ENCODE measurements at places on chromosomes 7 and 10. TPM values are rescaled to one million over a fixed set of nuclear protein-coding genes. Genes with fewer than 3 reads are reported as not detected.
A peak's percentile ranks its signal among the peaks of the same experiment; 100 is the strongest.

DNA sequence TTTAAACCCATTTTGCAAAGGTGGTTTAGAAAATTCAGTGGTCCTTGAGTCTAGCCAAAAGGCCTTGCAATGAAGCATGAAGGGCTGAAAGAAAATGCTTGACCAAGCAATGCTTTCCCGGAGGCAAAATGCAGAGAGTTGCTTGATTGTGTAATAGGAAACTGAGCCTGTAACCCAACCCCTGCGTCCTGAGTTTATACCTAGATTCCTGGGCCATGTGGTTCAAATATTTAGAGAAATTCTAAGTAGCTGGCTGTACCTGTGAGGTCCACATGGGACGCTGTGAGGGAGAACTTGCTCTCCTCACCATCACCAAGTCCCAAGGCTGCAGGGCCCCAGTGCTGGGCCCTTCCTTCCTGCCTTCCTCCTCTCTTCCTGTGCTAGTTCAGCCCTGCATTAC is 45.7 kb downstream of the CXCL12 start:
- H3K27ac ChIP-seq = no peak overlapping the region
- H3K4me3 ChIP-seq = no peak overlapping the region
- no peaks in the 10 kb centered on the region for H3K4me1 ChIP-seq
- H3K36me3 ChIP-seq = no peaks in the 10 kb centered on the region
- H3K27me3 ChIP-seq = peaks cover 3% of the 10 kb centered on the region

DNA sequence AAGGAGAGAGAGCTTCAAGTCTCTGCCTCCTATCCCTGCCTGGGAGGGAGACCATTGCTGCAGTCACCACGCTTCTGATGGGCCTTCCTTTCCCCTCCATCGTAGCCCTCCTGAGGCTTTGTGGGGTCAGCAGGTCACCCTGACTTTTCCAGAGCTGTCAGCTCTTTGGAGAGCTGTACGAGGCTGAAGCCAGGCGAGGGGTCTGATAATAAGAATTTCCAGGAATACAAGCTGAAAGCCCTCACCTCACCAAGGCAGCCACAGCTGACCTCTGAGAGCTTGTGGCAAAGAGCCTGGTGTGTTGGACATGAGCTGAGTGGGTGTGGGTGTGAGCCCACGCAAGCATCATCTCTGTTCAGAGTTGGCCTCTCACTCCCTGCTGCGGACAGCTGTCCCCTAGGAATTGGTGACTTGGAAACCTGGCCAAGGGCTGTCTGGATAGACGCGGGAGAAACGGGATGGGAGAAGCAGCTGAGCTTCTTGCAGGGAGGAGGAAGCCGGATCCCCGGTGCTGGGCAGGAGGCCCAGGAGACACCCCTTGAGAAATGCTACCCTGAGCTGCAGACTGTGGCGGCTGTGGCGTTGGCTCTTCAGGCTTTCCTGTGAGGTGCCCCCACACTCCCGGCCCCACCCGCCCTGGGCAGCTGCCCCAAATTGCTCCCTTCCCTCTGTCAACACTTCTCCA is 122.1 kb upstream of the BTBD16 start:
- H3K4me1 ChIP-seq = no peaks in the 10 kb centered on the region
- no peak for DNase-seq
- H3K36me3 ChIP-seq = no peaks in the 10 kb centered on the region

- H3K4me1 ChIP-seq = no peaks in the 10 kb centered on the region
- no peak overlapping the region for H3K4me3 ChIP-seq
- peaks cover 11% of the 10 kb centered on the region for H3K27me3 ChIP-seq
- DNase-seq = no peak
- no peaks in the 10 kb centered on the region for H3K36me3 ChIP-seq
These were observed 221.7 kb upstream of the LYZL1 start for GRCh38 chr10:29067161-29067560.

GRCh38 chr7:27079234-27079975 is 16.4 kb downstream of the HOXA1 start:
- H3K27ac ChIP-seq = no peak overlapping the region
- peaks cover 14% of the 10 kb centered on the region for H3K27me3 ChIP-seq
- H3K4me1 ChIP-seq = no peaks in the 10 kb centered on the region
- no peak for DNase-seq
- H3K4me3 ChIP-seq = no peak overlapping the region

GRCh38 chr7:113907617-113908016 is 11.2 kb downstream of the PPP1R3A start:
- H3K4me3 ChIP-seq = no peak overlapping the region
- DNase-seq = no peak
- H3K36me3 ChIP-seq = no peaks in the 10 kb centered on the region
- no peak overlapping the region for H3K27ac ChIP-seq
- no peaks in the 10 kb centered on the region for H3K4me1 ChIP-seq

DNA sequence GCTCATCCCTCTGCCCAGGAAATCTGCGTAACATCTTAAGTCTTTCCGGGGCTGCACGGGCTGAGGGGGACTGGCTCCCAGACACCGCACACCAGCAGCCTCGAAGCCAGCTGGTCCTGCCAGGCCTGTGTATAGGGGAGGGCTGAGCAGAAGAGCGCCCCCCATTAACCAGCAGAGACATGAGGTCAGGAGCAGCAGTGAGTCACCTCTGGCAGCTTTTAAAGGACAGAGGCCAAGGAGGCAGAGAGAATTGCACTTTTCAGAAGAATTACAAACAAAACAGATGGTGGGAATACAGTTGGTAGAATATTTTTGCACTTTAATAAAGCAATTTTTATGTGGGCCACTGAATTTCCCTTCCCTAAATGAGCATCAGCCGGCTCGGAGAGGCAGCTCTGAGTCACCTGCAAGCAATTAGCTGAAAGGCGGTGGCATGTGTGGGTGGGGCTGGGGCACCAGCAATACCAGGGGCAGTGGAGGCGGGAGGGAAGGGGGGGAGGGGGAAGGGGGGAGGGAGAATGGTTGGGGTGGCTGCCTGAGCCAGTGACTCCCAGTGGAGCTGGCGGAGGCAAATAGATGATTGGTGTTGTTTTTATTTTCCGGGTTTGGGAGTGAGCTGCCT is 39.1 kb downstream of the GOLGA7B start:
- H3K27me3 ChIP-seq = peaks cover 2% of the 10 kb centered on the region
- no peak for DNase-seq
- no peak overlapping the region for H3K27ac ChIP-seq
- H3K4me1 ChIP-seq = no peaks in the 10 kb centered on the region
- no peaks in the 10 kb centered on the region for H3K36me3 ChIP-seq

DNA sequence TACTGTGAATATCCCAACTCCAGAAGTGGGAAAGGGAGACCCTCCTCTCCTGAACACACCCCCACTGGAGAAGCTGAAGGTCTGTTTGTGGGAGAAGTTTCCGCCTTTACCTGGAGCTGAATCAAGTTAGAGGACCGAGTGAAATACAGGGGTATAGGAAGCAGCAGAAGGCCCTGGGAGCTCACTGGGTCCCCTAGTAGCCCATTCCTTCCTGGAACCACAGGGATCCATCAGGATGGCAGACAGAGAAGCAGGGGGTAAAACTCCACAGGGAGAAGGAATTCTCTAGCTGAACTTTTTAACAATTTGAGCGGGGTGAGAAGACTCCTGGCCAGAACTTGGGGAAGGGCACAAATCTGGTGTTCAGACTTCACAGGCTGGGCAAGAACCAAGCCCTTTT is 275.8 kb downstream of the GRID1 start:
- no peaks in the 10 kb centered on the region for H3K36me3 ChIP-seq
- H3K4me3 ChIP-seq = no peak overlapping the region
- H3K27me3 ChIP-seq = peaks cover 14% of the 10 kb centered on the region
- H3K27ac ChIP-seq = no peak overlapping the region
- no peak for DNase-seq

GRCh38 chr7:156626220-156626895 is 14.2 kb upstream of the RNF32 start:
- H3K27ac ChIP-seq = no peak overlapping the region
- no peak overlapping the region for H3K4me3 ChIP-seq
- peaks cover 29% of the 10 kb centered on the region for H3K36me3 ChIP-seq
- H3K4me1 ChIP-seq = no peaks in the 10 kb centered on the region

DNA sequence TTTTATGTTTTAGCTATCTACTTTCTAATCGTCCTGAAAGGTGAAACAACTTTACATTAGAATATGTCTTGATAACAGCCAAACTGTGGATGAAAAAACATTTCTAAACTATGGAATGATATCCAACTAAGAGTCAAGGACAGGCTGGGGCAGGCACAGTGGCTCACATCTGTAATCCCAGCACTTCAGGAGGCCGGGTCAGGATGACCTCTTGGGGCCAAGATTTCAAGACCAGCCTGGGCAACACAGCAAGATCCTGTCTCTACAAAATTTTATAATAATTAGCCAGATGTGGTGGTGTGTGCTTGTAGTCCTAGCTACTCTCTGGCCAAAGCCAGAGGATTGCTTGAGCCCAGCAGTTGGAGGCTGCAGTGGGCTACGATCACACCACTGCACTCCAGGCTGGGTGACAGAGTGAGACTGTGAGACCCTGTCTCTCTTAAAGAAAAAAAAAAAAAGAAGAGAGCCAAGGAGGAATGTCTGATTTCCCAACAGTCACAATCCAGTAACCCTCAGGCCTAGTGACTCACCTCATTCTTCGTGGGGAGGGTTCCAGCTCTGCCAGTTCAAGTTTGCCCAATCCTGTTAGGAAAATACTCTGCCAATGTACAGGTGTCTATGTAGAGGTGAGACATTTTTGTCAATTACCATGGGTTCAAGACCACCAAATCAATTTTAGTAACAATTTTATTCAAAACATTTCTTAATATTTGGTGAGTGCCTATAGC is 14.6 kb upstream of the FZD1 start:
- H3K36me3 ChIP-seq = no peaks in the 10 kb centered on the region
- no peak overlapping the region for H3K4me3 ChIP-seq
- no peaks in the 10 kb centered on the region for H3K4me1 ChIP-seq
- H3K27me3 ChIP-seq = no peaks in the 10 kb centered on the region
- DNase-seq = no peak
- H3K27ac ChIP-seq = no peak overlapping the region

DNA sequence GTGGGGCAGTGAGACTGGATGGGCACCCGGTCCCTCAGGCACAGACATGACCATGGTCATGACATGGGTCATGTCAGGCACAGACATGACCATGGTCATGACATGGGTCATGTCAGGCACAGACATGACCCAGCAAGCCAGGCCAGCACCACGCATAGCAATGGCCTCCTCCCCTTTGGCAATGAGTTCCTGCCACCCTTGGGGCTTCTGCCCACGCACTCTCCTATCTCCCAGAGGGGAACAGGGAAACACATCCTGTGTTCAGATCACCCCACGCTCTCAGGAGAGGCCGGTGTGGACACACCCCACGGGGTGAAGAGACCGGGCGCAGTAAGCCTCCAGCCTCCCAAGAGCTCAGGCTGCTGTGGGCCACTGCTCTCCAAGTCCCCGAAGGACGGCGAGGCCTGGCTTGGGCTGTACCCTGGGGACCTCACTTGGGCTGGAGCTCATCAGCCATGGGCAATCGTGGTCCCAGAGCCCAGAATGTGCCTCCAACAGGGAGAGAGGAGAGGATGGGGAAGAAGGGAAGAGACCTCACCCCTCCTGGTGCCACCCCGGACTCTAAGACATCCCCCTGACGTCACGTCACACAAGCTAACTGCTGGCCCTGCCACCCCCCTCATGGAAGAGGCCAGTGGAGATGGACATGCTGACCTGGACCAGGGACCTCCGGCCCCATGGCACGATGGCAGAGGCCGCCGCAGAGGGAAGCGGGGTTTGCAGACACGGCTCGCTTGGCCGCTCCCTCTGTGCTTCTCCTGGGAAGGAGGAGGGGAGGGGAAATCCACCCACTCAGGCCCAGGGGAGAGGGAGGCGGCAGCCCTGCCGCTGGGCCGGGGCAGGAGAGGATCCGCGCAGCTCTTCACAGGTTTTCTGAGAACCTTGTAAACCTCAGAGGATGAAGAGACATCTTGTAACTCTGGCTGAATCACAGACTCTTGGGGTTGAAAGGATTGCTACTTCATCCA is 269.6 kb downstream of the ELFN1 start:
- H3K4me1 ChIP-seq = peaks cover 63% of the 10 kb centered on the region
- peak overlapping the region; percentile 94 for H3K4me3 ChIP-seq
- H3K36me3 ChIP-seq = peaks cover 22% of the 10 kb centered on the region
- H3K27me3 ChIP-seq = no peaks in the 10 kb centered on the region

GRCh38 chr7:12706900-12707536 is 19.6 kb downstream of the ARL4A start:
- H3K27ac ChIP-seq = no peak overlapping the region
- no peak for DNase-seq
- H3K27me3 ChIP-seq = no peaks in the 10 kb centered on the region
- H3K4me3 ChIP-seq = no peak overlapping the region
- H3K36me3 ChIP-seq = no peaks in the 10 kb centered on the region

DNA sequence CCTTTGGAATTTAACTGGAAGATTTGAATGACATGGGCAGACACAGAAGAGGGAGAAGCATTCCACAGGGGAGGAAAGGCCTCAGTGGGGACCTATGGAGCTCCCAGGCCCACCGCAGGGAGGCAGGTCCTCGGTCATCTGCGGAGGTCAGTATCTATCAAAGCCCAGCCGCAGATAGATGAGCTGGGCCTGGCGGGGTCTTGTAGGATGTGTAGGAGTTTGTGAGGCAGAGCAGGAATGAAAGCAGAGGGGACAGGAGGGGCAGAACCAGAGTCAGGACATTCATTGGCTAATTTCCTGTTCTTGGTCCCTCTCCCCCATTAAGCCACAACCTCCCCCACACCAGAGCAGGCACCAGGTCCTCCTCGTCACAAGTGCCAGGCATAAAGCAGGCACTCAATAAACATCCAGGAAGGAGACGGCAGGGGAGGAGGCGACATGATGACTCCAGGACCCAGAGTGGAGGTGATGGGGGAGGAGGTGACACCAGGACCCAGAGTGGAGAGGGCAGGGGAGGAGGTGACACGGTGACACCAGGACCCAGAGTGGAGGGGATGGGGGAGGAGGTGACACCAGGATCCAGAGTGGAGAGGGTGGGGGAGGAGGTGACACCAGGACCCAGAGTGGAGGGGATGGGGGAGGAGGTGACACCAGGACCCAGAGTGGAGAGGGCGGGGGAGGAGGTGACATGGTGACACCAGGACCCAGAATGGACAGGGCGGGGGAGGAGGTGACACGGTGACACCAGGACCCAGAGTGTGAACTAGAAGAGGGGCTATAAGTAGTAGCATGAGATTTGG is 83.7 kb upstream of the PDGFA start:
- peaks cover 68% of the 10 kb centered on the region for H3K4me1 ChIP-seq
- no peak for DNase-seq
- peak overlapping the region; percentile 100 for H3K27ac ChIP-seq

- no peaks in the 10 kb centered on the region for H3K27me3 ChIP-seq
- H3K4me1 ChIP-seq = no peaks in the 10 kb centered on the region
- no peaks in the 10 kb centered on the region for H3K36me3 ChIP-seq
These were observed 34.4 kb downstream of the DDC start for GRCh38 chr7:50530766-50531165.

Gene CTAGE8
- polyA plus RNA-seq = 0.47 TPM

Gene IDI2
- polyA plus RNA-seq = not detected

Gene HTR5A
- not detected for polyA plus RNA-seq

Gene HHEX
- 0.45 TPM for polyA plus RNA-seq

Gene STYXL1
- 52.7 TPM for polyA plus RNA-seq

Gene OR2A5
- not detected for polyA plus RNA-seq

Gene CLCN1
- polyA plus RNA-seq = not detected
